Left cardiac atrium (tissue), 4 donors: ENCODE measurements at places on chromosomes 6 and 20. TPM values are rescaled to one million over a fixed set of nuclear protein-coding genes. Genes with fewer than 3 reads are reported as not detected.

The AHI1 gene
- total RNA-seq = 13.1 TPM

The C6orf58 gene
- not detected for total RNA-seq

The CD24 gene
- total RNA-seq = 0.80 TPM

The MOG gene
- 1.7 TPM for total RNA-seq
